Natural killer cell (primary cell): ENCODE measurements at places on chromosomes 5 and 9. TPM values are rescaled to one million over a fixed set of nuclear protein-coding genes. Genes with fewer than 3 reads are reported as not detected.

LTC4S gene
- 3.0 TPM for total RNA-seq

MORN5 gene
- total RNA-seq: not detected

MELK gene
- 1.5 TPM for total RNA-seq

GRCh38 chr9:23464275-23464674 lies 361.8 kb downstream of the ELAVL2 start:
- DNase-seq: no peak

GRCh38 chr5:16291894-16292293 lies 112.3 kb upstream of the MARCHF11 start:
- no peak for DNase-seq

DNA sequence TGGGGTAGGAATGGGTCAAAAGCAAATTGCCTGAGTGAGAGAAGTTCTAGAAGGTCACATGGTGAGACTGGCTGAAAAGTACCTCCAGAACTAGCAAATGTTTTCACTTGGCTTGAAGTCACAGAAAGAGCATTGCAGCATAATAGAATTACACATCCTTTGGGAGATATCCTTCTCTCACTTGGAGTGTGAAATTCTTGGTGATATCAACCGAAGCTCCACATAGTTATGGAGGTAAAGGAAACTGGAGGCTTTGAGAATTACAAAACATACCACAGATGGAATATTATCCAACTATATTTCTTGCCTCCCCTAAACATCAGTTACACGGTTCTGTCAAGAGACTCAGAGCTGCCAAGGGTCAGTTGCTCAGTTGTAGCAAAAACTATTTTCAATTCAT lies 182.4 kb downstream of the SEMA5A start:
- DNase-seq: no peak

DNA sequence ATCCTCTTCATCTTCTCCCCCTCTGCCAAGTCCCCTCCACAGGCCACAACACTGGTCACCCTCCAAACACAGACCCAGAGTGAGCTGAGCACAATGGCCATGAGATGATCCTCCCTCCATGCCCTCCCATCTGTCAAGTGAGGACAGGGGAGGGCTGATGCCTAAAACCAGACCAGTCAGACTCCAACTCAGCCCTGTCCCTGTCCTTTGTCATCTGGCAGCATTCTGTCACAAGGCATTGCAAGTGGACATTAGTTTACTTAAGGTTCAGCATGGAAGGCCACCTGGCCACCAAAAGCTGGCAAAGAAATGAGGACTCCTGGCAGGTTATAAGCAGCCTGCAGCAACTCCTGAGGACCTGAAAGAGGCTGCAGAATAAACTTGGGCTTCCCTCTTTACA lies 136.2 kb upstream of the SLC30A5 start:
- no peak for DNase-seq
